Effector CD4-positive, alpha-beta T cell (primary cell): ENCODE measurements at places on chromosomes 4 and X.
A peak's percentile ranks its signal among the peaks of the same experiment; 100 is the strongest.

DNA sequence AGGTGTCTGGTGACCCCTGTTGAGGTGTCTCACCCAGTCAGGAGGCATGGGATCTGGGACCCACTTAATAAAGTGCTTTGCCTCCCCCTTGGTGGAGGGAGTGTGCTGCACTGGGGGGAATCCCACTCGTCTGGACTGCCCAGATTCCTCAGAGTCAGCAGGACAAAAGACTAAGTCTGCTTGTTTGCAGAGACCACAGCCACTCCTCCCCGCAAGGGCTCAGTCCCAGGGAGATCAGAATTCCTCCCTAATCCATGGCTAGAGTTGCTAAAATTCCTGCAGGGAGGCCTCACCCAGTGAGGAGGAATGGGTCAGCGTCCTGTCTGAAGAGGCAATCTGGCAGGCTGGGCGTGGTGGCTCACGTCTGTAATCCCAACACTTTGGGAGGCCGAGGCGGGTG, 442.2 kb downstream of the PABPC4L start:
- DNase-seq, result no peak

GRCh38 chr4:189177130-189177529, 763.5 kb upstream of the FRG1 start:
- no peak for DNase-seq

- no peak for DNase-seq
Observed at GRCh38 chrX:151099001-151099400, 77.4 kb upstream of the GPR50 start.

- no peak for DNase-seq
Observed at GRCh38 chrX:72121383-72121782, 10.3 kb downstream of the RTL5 start.

- DNase-seq, result no peak
Observed at GRCh38 chrX:136220540-136220939, 30.7 kb downstream of the MAP7D3 start.

DNA sequence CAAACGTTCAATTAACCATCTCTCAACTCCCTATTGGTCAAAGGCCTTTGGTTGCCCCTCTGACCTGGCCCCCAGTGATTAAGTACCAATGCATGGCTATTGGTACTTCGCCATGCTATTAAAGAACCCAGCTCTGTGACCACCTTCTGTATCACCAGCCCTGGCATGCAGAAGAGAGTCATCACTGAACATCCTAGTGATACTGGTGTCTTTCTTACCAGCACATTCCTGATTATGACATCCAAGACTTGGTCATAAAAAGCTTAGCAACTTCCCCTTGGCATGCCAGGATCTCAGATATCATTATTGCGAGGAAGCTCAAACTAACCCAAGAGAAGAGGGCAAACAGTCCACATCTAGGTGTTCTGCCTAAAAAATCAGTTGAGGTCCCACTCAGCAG, 122.3 kb upstream of the OTUD4 start:
- no peak for DNase-seq

- no peak for DNase-seq
Observed at GRCh38 chr4:182018691-182019090, 224.5 kb upstream of the TENM3 start.

- DNase-seq, result no peak
Observed at GRCh38 chr4:76982638-76983584, 33.4 kb downstream of the SEPTIN11 start.

DNA sequence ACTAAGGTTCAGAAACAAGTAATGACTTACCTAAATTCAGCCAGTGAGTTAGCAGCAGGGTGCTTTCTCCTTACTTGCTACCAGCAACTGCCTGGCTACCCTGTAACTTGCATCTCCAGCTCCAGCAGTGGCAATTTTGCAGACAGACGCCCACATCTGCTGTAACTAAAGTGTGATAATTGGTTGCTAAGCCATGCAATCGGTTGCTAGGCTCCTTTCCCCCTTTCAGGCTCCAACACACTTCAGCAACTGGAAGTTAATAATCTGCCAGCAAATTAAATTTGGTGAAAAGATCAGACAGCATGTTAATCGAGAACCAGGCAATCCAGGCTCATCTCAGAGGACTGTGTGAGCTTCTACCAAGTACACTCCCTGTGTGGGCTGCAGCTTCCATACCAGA, 24.2 kb upstream of the ARHGEF9 start:
- DNase-seq, result no peak

- no peak for DNase-seq
Observed at GRCh38 chr4:115437739-115438138, 324.3 kb upstream of the NDST4 start.

GRCh38 chrX:11143931-11144678, 33.0 kb downstream of the HCCS start:
- peak; percentile 45 for DNase-seq

- DNase-seq, result no peak
Observed at GRCh38 chr4:54418468-54418867, 189.4 kb downstream of the PDGFRA start.

GRCh38 chr4:87624698-87625097, 16.4 kb downstream of the DSPP start:
- no peak for DNase-seq
